ENCODE measurements at places on chromosomes 2 and 18. TPM values are rescaled to one million over a fixed set of nuclear protein-coding genes. Genes with fewer than 3 reads are reported as not detected.

C2orf80 gene
- total RNA-seq: not detected

DNA sequence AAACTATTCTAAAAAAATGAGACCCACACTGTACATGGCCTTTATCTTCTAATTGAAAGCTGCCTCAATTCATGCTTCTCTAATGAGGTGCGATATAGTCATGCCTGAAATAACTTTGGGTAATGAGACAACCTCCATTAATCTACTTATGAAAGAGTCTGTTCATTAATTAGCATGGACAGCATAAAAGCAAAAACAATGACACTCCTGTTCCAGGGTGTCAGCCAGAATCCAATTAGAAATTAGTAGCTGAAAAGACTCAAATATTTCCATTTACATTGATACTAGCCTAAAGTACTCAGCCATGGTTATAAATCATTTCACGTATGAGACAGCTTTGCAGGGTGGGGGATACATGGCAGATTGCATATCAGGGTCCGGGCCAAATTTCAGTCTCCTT lies 288.7 kb downstream of the AKAIN1 start:
- no peak for DNase-seq

- DNase-seq: no peak
These were observed 4.9 kb downstream of the CCT7 start for GRCh38 chr2:73238976-73239375.

DNA sequence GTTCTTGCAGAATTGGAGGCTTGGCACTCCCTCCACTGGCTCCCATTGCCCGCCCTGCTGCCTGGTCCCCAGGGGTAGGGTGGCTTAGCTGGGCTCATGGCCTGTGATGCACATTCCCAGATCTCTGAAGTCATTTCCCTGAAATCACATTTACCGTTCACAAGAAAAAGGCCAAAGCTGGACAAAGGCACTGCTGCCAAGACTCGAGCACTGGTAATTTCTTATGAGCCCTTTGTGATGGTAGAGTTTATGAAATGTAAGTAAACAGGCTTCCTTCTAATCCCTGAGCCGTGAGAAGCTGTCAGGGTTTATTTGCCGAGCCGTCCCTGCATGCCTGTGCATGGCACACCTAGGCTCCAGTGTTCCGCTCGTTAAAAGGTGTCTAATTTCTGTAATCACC lies 247.2 kb upstream of the EPAS1 start:
- peak; percentile 35 for DNase-seq

GRCh38 chr2:15260196-15260595 lies 300.9 kb downstream of the NBAS start:
- no peak for DNase-seq

ADAM23 gene
- 0.87 TPM for total RNA-seq

- DNase-seq: peak; percentile 82
These were observed at the start of gene MLPH for GRCh38 chr2:237486819-237487448. Gene MLPH (plus strand): TSS chr2:237487251. CDS start chr2:237493427, 6,176 bp downstream.

TMEM182 gene
- total RNA-seq: not detected

DNA sequence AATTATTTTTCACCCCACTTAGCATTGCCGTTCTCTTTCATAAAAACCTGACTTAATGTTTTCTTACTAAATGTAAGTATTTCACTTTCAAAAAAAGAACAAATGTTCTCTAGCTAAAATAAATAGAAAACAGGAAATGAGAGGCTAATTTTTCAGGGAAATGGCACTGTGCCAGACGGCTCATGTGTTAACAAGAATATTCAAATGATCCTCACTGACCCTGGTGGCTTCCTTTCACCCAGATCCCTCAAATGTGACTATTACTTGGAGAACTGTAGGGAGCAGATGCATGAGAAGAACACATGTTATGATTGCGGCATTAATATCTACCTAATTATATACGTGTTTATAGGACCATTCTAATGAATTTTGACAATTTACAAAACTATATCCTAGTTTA lies 827.7 kb downstream of the SOCS6 start:
- peak; percentile 4 for DNase-seq

GRCh38 chr2:132589111-132589830 lies 80.7 kb downstream of the LYPD1 start:
- DNase-seq: peak; percentile 22

- DNase-seq: no peak
These were observed 439.2 kb downstream of the TNS1 start for GRCh38 chr2:217563565-217563964.

DNA sequence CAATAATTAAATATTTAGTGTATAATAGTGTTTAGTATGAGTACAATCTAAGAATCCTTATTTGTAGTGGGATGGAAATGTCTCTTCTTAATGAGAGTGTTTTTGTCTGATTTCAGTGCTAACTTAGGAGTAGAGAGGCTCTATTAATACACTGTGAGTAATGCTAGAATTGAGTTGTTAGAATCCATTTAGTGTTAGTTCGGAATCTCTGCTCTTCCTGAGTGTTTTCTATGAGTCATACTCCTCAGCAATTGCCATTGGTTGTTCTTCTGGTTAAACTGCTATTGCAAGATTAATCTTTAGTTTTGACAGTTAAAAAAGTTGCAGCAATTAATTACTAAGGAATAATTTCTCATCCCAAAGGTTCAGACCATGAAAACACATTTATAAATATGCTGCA lies 828.6 kb upstream of the POU3F3 start:
- no peak for DNase-seq

DNA sequence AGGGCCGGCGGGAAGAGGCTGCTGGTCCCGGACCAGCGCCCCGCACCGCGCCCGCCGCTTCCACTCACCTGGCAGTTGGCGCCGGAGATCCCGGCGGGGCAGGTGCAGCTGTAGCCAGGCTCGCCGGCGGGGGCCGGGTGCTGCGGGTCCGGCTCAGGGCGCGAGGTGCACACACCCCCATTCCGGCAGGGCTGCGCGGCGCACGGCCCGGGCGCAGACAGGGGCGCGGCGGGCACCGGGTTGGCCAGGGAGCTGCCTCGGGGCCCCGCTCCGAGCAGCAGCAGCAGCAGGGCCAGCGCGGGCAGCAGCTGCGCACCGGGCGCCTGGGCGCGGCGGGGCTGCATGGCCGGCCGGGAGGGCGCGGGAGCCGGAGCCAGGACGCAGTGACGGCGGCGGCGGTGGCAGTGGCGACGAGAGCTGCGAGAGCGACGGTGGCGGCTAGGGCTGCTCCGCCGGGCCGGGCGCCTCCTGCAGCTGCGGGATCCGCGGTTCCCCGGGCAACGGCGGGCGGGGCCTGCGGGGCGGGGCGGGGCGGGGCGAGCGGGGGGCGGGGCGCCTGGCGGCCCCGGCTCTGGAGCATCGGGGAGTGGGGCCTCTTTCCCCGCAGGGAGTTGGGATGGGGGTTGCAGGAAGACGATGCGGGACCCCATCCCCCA lies at the start of gene DNER:
DNER (minus strand) TSS at position 476 of the 656 bp plus-strand sequence; CDS start at position 344, 132 bp downstream.
- peak; percentile 69 for DNase-seq

RTP5 gene
- total RNA-seq: not detected

- no peak for DNase-seq
These were observed 19.1 kb downstream of the MSH2 start for GRCh38 chr2:47422016-47422415.

- no peak for DNase-seq
These were observed 91.2 kb downstream of the TWIST2 start for GRCh38 chr2:238939074-238939473.

SEPTIN10 gene
- 29.0 TPM for total RNA-seq

GRCh38 chr2:163213661-163214081 lies 375.1 kb upstream of the KCNH7 start:
- DNase-seq: no peak

DNA sequence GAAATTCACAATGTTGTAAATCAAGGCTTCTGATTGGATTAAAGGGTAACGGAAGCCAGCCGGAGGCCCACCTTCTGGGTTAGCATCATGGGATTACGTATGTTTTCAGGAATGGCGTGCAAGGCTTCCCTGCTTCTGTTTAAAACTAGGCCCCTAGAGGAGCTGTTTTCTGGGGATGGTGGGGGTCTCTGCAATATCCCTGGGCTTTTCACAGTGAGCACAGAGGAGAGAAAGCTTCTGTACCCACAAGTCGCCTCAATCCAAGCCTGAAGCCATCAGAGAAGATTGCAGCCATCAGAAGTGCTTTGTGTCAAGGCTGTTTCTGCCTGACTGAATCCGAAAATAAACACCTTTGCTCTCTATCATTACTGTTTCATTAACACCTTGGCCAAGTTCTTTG lies 226.9 kb upstream of the SMIM21 start:
- DNase-seq: no peak

Data from stomach (tissue), 19 donors.